ENCODE measurements at places on chromosomes 5 and 9.
A peak's percentile ranks its signal among the peaks of the same experiment; 100 is the strongest.

- no peak for DNase-seq
Observed at GRCh38 chr5:54186912-54187445, 123.4 kb downstream of the ARL15 start.

DNA sequence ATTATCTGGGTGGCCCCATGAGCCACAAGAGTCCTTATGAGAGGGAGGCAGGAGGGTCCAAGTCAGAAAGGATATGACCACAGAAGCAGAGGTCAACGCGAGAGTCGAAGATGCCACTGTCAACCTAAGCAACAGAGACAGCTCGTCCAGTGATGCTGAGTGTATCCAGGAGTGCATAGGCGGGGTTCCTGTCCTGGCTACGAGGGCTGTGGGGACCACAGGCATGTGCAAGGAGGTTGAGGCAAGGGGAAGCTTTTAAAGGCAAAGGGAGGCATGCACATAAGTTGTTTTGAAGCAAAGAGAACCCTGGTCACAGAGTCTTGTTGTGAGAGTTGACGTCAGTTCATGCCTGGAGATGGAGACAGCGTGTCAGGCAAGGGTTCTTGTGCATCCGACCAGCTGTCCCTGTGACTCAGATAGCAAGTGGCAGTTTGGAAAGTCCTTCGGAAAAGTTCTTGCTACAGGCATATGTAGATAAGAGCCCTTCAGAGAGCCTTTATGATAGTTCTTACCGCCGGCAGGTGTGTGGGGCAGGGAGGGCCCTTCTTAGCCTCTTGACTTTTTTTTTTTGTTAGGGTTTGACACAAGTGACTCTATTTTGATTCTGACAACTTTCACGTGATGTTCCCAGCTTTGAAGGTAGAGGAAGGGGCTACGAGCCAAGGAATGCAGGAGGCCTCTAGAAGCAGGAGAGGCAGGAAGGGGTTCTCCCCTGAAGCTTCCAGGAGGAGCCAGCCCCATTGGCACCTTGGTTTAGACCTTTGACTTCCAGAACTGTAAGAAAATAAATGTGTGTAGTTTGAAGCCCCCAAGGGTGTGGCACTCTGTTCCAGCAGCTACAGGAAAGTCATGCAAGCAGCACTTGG lies 66.0 kb upstream of the FCN1 start:
- DNase-seq = no peak

GRCh38 chr9:89739511-89739910 lies 134.7 kb downstream of the GADD45G start:
- no peak for DNase-seq

DNA sequence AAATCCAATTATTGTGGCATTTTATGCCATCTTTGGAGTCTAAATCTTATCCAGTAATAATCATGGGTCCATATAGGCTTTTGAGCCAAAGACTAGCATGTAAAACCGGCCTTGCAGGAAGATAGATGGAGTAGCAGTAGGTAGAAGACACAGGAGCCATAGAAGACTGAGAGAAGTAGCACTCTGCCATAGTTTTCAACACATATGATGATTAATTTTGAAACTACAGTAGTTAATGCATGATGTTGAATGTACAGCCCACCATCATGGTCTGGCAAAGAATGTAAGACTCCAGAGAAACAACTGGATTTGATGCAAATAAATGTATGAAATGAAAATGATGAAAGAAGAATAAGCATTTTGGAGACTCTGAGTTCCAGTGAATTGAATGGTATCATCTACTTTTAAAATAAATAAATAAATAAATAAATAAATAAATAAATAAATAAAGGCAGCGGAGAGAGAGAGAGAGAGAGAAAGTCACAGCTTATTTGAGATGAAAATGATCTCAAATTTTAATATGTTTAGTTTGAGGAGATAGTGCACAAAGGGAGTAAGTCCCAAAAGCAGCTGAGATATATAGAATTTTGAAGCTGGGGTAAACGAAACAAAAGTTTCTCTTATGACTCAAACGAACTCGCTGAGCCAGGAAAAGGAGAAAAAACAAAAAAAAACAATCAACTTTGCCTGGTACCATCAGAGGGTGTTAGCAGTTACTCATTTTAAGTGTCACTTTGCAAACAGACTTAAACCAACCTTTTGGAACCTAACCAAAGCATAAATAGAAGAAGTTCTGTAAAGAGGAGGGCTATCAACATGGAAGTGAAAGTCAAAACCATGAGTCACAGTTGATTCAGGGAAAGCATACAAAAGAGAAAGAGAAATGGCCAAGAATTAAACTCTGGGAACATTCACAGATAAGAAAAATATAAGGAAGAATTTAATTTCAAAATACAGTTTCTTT lies 388.7 kb downstream of the CETN3 start:
- DNase-seq = peak; percentile 18

DNA sequence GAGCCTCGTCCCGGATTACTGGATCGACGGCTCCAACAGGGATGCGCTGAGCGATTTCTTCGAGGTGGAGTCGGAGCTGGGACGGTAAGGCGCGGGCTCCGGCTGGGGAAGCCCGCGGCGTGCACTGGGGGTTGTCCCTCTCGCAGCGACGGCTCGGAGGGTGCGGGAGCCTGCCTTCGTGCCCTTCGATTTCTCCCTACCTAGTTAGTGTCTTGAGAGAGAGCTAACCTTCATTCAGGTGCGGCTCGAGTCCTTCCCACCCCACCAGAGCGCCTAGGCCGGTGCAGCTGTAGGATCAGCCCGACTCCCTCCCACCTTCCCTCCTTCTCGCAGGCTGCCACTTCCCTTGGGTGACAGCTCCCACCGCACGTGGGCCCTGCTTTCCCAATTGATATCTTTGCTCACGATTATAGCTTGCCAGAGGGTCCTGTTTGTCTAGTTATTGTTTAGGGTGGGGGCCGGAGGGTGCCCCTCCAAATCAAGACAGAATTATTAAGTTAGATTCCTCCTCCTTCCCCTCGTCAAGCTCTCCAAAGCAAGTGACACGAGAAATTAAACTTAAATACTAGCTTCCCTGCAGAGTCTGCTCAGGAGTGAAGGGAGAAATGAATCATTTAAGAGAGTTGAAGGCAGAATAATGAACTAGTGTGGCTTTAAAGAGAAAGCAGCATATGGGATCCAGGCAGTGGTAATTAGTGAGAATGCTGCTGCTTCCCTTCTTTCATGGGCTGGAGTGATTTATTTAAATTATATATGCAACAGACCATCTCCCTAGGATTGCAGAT lies 569 bp downstream of the CAMK4 start:
- no peak for DNase-seq

GRCh38 chr5:172336264-172336663 lies 52.7 kb upstream of the UBTD2 start:
- no peak for DNase-seq

DNA sequence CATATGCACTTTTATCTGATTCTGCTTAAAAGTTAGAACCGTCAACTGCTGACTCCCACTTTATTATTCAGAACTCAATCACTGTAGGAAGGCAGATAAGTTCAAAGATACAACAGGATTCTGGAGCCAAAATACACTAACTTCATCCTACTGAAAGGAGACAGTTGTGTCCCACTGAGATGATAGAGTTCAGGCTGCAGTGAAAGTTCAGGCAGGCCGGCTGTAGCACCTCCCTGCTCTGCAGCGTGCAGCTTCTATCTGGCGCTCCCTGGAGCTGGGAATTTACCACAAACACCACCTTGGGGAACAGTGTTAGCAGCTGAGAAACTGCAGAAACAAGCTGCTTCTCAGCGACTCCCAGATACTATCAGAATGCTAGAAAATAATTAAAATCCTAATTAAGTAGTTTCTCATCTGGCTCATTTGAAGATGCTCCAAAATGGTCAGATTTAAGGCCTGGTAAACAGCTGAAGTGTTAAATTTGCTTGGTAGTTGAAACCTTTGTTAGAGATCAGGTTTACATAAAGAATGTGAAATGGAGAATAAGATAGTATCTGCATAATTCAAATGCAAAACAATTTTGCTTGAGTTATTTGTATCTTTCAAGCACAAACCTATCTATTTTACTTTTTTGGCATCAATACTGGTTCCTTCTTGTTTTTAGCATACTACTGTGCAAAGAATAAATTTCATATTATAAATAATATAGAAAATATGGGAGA lies 52.3 kb upstream of the CNTLN start:
- peak; percentile 12 for DNase-seq

GRCh38 chr9:69421908-69422801 lies 97.1 kb downstream of the ENTREP1 start:
- DNase-seq = peak; percentile 54

- DNase-seq = no peak
Observed at GRCh38 chr5:19917588-19918122, 70.3 kb downstream of the CDH18 start.

DNA sequence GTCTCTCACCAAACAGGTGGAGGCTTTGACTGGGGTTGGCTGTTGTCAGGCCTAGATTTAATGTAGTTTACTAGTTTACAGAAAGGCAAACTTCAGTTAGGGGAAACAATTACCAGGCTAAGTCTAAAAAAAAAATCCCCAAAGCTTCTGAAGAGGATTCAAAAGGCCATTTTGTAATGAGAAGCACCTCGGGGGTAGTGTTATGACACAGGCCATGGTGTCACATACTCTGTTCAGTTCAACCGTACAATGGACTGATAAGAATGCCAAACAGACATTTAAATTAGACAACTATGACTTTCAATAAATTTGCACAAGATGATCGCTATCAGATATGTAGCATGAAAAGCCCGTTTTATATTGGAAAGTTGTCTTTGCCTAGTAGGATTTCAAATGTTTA lies 120.1 kb upstream of the PCA3 start:
- no peak for DNase-seq

DNA sequence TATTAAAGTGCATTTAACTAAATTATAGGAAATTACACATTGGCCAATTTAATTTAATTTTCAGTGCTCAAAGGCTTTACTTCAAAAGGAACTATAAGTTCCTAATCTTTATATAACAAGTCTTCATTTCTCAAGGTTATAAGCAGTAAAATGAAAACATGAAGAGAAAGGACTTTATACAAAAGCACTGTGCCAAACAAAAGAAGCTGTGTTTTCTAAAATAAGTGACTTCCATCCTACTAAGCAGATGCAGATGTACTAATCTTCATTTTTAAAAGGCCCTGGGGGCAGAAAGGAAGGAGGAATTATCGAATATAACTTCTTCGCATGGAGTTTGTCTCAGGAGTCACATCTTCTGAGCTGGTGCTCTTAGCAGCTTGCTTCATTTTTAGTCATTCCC lies 81.4 kb downstream of the SHC3 start:
- no peak for DNase-seq

DNA sequence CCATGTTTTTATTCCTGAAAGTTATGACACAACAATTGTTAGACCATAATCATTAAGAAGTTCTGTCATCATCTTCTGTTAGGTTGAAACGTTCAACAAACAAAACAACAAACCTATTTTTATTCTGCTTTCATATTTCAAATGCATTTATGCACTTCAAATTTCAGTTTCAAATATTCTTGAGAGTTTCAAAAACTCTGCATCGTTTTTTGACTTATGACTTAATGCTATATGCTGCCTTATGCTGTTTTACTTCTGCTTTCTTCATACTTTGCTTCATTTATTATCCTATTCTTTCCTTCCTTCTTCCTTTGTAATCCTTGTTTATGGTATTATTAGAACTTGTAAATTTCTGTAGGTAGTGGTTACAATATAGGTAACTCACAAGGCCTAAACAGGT lies 95.0 kb downstream of the PCSK1 start:
- no peak for DNase-seq

Data from HFFc6 (cell line).